ENCODE measurements at places on chromosomes 12 and 14. TPM values are rescaled to one million over a fixed set of nuclear protein-coding genes. Genes with fewer than 3 reads are reported as not detected.

DNA sequence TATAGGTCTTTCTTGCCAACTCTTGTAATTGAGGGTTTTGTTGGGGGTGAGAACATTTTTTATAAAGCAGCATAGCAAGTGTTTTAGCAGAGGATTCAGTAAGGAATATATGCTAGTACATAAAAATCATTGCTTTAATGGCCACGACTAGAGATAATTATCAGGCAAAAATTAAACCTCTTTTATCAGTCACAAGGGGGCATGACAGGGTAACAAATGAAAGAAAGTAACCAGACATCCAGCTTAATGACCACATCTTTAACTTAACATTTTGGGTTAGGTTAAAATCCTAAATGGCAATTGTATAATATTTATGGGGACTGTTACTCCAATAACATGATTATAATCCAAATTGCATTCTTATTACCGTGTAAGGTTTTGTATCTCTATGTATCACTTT is 119.6 kb downstream of the LRRIQ1 start:
- H3K27ac ChIP-seq = no peak overlapping the region
- H3K4me3 ChIP-seq = no peak overlapping the region
- no peaks in the 10 kb centered on the region for H3K4me1 ChIP-seq
- no peaks in the 10 kb centered on the region for H3K36me3 ChIP-seq

- H3K36me3 ChIP-seq = no peaks in the 10 kb centered on the region
- H3K4me3 ChIP-seq = no peak overlapping the region
- H3K27me3 ChIP-seq = no peaks in the 10 kb centered on the region
- no peaks in the 10 kb centered on the region for H3K4me1 ChIP-seq
- H3K27ac ChIP-seq = no peak overlapping the region
These were observed 59.5 kb downstream of the GALNT8 start for GRCh38 chr12:4779749-4780148.

DEPDC4 gene
- not detected for total RNA-seq

DNA sequence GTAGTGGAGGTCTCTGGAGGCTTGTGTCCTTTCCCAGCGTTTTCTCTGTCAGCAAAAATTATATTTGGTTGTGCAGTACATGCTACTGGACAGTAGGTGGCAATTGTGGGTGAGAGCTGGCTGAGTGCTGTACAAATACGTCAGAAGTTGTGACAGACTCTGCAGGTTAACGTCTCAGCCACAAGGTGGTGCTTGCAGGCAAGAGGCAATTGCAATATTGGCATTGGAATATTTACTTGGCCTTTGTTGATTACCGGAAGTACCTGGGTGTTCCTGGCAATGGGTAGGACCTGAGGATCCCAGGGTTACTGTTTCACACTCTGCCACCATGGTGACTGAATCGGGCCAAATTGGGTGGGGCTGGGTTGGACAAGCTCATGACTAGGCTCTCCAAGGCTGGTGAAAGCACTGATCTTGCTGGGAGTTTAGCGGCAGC is 333.9 kb upstream of the LMO3 start:
- no peaks in the 10 kb centered on the region for H3K27me3 ChIP-seq
- no peaks in the 10 kb centered on the region for H3K4me1 ChIP-seq
- H3K36me3 ChIP-seq = no peaks in the 10 kb centered on the region
- no peak for DNase-seq
- H3K27ac ChIP-seq = no peak overlapping the region

DNA sequence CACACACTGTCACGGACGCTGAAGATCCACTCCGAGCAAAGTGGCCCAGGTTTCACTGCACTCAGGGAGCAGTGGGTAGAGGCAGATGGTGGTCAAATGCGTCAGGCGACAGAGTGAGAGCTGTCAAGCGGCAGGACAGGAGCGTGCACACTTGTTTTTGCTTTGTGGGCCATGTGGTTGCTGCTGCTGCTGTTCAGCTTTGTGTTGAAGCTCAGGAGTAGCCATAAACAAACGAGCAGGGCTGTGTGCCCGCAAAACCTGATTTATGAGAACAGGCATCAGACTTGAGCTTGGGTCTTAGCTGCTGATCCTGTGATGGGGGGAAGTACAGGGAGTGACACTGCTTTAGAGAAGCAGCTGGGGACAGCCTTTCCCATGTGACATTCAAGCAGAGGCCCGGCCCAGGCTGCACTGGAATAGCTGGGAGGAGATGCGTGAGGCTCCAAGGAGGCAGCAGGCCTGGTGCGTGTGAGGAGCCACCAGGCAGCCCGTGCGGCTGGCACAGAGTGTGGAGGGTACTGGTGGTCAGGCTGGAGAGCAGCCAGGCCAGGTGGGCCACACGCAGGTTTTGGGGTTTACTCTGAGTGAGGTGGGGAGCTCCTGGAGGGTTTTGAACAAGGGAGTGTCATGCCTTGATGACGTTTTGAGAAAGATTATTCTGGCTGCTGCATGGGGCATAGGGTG is 31.1 kb upstream of the ASPG start:
- H3K27me3 ChIP-seq = no peaks in the 10 kb centered on the region
- no peaks in the 10 kb centered on the region for H3K4me1 ChIP-seq
- H3K4me3 ChIP-seq = no peak overlapping the region
- H3K36me3 ChIP-seq = no peaks in the 10 kb centered on the region
- no peak for DNase-seq
- no peak overlapping the region for H3K27ac ChIP-seq

WNT1 gene
- 1.1 TPM for total RNA-seq

DNA sequence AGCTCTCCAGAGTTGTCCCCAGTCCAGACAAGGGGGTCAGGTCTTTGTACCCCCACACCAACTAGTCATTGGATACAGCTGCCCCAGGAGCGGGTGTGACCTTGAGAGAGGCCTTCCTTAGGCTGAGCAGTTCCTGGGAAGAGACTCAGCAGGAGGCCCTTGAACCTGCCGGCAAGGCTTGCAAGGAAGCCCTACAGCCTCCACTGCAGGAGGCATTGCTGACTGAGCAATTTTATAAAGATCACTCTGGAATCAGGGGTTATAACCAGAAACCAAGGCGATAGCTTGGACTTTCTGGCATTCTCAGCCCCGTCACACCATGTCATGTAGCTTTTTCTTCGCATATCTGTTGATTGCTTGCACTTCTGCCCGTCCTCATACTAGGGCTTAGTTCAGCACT is 291.3 kb upstream of the CRY1 start:
- DNase-seq = no peak
- no peaks in the 10 kb centered on the region for H3K27me3 ChIP-seq
- H3K27ac ChIP-seq = no peak overlapping the region
- H3K36me3 ChIP-seq = no peaks in the 10 kb centered on the region
- H3K4me1 ChIP-seq = no peaks in the 10 kb centered on the region

CLEC2D gene
- total RNA-seq = 209 TPM
